ENCODE measurements at places on chromosomes 1 and 21. TPM values are rescaled to one million over a fixed set of nuclear protein-coding genes. Genes with fewer than 3 reads are reported as not detected.

Gene S100A1
- total RNA-seq = not detected

Gene NPHP4
- total RNA-seq = 4.0 TPM

Gene TCHHL1
- not detected for total RNA-seq

Gene SYT6
- total RNA-seq = not detected

Gene CXADR
- not detected for total RNA-seq

Gene GBP5
- 0.43 TPM for total RNA-seq

DNA sequence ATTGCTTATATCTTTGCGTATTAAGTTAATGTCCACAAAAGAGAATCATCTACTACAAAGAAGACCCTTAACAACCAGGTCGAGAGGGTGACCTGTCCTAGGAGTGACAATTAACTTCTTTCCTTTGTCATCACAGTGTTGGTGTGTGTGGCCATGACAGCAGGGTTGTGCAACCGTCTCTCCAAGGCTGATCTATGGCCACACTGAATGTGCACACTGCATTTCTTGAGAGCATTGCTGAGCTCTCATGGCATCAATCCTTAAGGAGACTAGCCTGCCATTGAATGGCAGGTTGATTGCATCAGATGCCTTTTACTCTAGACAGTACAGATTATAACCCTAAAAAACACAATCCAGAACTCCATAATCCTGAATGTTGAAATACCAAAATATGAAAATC, 86.5 kb upstream of the OLFM3 start:
- no peak for DNase-seq

- peak; percentile 67 for DNase-seq
Observed at GRCh38 chr1:29033829-29034466, 89.8 kb downstream of the TMEM200B start.

- DNase-seq = no peak
Observed at GRCh38 chr1:111884772-111885443, 104.6 kb downstream of the KCND3 start.

- no peak for DNase-seq
Observed at GRCh38 chr1:183379951-183380350, 38.2 kb downstream of the NMNAT2 start.

GRCh38 chr1:191582169-191582568, 576.1 kb upstream of the RGS18 start:
- DNase-seq = no peak

DNA sequence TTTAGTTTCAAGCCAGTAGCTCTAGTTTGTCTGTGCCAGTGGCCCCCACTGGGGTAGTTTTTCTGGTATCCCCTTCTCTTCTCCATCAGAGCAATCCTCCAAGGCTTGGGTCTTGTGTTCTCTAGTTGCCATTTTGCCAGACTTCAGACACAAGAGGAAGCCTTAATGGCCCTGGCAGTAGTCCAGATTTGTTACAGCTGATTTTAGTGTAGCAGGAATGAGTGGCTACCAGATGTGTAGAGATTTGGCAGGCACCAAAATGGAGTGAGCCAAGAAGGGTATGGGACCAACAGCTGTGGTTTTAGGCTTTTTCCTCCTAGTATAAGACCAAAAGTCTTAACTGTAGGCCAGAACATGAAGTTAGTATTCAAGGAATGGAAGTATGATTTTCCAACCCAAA, 56.8 kb downstream of the ACP6 start:
- DNase-seq = no peak

GRCh38 chr21:17746920-17747319, 72.2 kb downstream of the C21orf91 start:
- no peak for DNase-seq

- no peak for DNase-seq
Observed at GRCh38 chr21:14318578-14318977, 64.4 kb downstream of the HSPA13 start.

DNA sequence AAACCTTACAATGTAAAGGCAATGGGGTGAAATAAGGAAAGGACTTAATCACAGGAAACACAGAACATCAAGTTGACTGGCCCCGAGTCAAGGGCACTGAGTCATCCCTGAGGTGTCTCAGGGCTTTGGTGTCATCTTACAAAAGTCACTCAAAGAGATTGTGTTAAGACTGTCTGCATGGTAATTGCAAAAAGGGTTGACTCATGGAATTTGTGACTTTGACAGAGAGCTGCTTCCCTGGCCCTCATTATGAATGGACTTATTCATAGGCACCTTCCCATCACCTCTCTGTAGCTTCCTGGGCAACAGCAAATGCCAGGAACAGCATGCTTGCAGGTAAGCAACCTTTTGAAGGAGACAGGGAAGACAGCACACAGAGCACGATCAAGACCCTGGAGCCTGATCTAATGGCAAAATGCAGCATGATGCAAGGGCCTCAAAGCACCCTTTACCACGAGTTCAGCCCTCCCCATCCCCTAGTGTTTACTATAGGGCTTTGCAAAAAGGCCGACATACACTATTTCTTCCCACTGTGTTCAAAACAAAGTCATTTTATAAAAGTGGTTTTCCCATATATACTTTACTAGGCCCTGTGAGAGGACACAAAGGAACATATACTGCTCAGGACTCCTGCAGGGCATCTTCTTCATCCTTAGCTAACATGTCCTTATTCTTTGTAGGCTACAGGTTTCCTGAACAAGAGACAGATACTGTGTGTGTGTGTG, 17.1 kb downstream of the ZP4 start:
- DNase-seq = peak; percentile 27

GRCh38 chr1:116377541-116378529, 4.8 kb downstream of the ATP1A1 start:
- DNase-seq = peak; percentile 96

DNA sequence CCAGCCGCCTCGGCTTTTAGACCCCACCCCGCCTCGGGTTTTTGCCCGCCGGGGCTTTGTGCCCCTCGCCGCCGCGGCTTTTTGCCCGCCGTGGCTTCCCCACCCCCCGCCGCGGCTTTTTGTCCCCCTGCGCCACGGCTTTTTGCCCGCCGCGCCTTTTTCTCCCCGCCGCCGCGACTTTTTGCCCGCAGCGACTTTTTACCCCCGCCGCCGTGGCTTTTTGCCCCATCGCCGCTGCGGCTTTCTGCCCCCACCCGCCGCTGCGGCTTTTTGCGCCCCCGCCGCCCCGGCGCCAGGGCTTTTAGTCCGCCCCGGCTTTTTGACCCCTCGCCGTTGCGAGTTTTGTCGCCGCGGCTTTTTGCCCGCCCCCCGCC, 474.4 kb downstream of the FAM72C start:
- peak; percentile 2 for DNase-seq

DNA sequence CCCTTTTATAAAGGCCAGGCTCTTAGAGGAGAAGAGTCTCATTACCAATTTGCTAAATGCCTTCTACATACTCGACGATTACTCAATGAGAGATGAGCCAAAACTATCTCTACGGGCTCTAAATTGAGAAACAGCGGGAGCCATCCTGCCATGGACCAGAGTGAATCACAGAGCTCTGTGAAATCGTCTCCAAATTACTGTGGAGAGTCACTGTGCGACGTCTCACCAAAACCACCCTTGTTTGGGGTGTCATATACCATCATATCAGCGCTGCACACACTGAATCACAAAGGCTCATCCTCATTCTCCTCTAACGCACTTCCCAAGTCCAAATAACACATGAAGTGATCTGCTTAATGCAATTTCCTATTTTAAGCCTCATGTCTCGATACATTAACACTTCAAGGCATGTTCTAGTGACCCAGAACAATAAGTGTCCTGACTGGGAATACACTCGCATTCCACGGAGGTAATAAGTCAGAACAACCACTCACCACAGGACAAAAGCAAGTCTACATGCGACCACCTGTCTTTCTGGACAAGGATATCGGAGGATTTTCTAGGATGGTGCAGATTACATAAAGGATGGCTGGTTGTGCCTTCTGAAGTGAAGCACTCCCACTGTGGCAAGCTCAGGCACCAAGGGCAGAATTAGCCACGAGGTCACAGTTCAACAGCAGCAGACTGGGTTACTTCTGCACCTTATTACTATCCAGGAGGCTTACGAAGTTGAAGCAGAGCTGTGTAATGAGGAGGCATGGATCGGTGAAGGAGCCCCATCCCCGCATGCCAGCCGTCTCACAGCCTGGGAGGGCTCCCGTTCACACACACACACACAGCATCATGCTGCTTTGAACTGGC, 44.3 kb downstream of the NID1 start:
- DNase-seq = peak; percentile 96

Measured in GM23248 (cell line).